Cardiac fibroblast (primary cell): ENCODE measurements at places on chromosomes 13 and 19.
A peak's percentile ranks its signal among the peaks of the same experiment; 100 is the strongest.

- DNase-seq = no peak
Measured at GRCh38 chr13:100848304-100848703, 173.7 kb upstream of the TMTC4 start.

DNA sequence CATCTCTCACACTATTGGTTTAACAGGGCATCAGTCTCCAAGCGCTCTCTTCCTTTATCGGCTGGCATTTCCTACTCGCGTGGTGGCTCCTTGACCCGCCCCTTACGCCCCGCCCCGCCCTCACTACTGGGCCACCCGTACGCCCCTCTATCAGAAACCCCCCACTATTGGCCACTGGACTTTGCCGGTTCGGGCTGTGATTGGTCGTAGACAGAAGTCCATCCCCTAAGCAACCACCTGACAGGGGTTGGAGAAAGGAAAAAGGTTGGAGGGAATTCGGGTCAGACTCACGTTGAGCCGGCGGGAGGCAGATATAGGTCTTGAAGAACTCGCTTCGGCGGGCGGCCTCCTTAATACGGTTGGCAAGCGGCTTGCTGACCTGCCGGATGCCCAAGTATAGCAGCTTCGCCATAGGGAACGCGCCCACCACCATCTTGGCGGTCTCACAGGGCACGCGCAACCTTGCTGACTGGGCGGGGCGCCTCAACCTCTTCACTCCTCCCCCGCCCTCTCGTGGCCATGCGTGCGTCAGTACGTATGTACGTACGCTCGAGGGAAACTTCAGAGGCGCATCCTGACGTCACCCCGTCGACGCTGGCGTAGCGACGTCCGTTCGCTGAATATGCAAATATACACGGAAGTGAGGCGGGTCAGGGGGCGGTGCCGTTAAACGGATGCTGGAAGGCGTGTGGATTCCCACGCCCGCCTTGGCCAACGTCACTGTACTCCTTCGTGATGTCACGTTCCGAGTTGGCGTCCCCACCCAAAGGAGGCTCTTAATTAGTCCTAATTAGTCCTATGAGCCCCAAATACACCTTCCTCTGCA, at the start of gene OPA3:
Gene OPA3, minus strand, starts transcription at position 471 of the 826 bp plus-strand sequence. Its CDS starts 38 bp downstream, at position 433.
- peak; percentile 100 for DNase-seq

GRCh38 chr19:1576242-1577089, 8.3 kb upstream of the MEX3D start:
- no peak for DNase-seq

GRCh38 chr13:22938576-22938975, 242.2 kb upstream of the SGCG start:
- DNase-seq = no peak

- DNase-seq = no peak
Measured at GRCh38 chr19:48779636-48780035, 24.3 kb downstream of the FGF21 start.

- DNase-seq = no peak
Measured at GRCh38 chr13:95354680-95355487, 53.6 kb upstream of the ABCC4 start.

DNA sequence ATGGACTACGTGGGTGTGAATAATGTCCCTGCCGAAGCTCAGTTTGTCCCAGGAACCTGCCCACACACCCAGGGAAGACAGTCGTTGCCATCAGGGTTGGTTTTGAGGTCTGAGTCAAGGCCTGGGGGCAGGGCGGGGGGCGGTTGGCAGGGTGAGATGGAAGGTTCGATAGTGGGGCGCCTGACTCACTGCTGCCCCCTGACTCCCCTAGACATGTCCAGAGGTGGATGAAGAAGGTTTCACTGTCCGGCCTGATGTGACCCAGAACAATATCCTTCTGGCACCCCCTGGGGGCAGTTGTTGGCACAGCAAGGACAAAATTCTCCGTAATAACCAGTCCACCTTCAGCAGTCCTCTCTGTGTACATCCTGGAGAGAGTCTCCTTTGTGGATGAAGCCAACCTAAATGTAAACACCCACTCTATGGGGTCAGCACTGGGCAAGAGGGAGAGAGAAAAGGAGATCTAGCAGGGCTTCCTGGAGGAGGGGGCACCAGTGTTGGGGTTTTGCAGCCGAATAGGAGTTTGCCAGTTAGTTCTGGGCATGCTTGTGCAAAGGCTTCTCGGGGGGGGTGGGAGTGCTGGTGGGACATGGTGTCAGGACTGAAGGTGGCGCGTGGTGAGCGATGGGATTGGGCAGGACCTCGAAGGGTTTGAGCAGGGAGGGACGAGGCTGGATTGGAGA, 19.6 kb upstream of the B3GNT3 start:
- peak; percentile 38 for DNase-seq

- no peak for DNase-seq
Measured at GRCh38 chr13:113267642-113268405, 29.2 kb upstream of the LAMP1 start.

DNA sequence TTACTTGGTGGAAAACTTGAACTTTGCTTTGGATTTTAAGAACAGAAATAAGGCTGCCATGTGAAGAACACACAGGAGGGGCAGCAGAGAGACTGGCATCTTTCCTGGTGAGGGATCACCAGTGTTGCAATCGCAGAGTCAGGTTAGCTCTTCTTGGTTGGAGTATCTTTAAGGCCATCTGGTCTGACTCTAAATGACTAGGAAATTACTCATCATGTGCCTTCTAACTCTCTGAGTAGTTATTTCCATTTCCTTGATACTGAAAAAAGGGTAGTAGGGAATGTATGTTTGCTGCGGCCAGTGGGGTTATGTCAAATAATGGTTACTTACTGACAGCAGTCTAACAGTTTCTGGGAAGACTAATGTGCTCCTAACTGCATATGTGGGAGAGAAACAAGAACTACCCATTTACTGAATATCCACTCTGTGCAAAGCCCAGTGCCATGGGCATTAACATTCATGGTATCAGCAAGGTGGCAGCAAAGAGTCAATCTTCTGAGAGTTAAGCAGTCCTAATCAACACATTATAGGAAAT, 122.1 kb downstream of the COG6 start:
- peak; percentile 81 for DNase-seq

DNA sequence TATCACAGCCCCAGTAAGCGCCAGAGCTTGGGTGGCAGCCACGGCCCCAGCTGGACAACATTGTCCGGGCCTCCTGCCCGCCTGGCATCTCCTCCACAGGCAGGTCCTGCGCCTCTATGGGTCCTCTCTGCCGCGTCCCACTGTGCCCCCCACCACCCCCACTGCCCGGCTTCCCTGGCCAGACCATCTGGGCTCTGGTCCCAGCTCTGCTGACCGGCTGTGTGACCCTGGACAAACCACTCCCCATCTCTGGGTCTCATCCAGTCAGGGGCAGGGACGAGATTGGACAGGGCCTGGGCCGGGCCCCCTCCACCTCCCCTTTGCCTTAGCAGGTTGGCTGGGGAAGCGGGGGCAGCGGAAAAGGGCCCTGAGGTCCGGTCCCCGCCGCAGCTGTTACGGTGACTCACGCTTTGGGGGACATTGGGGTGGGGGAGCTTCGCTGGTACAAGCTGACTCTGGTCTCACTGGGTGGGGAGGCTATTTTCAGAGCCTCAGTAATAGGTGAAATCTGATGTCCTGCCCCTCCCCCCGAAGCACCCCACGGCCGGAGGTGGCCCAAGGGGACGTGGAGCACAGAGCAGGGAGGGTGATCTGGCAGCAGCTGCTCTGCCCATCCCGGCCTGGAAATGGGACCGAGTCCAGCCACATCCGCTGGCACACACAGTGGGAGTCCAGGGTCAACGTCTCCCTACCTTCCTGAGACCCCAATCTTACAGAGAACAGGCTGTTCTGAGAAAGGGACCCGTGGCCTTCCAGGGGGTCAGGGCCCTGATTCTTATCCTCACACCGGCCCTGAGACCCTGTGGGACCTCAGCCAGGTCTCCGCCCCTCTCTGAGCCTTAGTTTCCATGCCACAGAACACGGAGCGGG, 9.1 kb downstream of the NFIC start:
- peak; percentile 87 for DNase-seq

- no peak for DNase-seq
Measured at GRCh38 chr13:27047081-27047480, 124.5 kb downstream of the USP12 start.

DNA sequence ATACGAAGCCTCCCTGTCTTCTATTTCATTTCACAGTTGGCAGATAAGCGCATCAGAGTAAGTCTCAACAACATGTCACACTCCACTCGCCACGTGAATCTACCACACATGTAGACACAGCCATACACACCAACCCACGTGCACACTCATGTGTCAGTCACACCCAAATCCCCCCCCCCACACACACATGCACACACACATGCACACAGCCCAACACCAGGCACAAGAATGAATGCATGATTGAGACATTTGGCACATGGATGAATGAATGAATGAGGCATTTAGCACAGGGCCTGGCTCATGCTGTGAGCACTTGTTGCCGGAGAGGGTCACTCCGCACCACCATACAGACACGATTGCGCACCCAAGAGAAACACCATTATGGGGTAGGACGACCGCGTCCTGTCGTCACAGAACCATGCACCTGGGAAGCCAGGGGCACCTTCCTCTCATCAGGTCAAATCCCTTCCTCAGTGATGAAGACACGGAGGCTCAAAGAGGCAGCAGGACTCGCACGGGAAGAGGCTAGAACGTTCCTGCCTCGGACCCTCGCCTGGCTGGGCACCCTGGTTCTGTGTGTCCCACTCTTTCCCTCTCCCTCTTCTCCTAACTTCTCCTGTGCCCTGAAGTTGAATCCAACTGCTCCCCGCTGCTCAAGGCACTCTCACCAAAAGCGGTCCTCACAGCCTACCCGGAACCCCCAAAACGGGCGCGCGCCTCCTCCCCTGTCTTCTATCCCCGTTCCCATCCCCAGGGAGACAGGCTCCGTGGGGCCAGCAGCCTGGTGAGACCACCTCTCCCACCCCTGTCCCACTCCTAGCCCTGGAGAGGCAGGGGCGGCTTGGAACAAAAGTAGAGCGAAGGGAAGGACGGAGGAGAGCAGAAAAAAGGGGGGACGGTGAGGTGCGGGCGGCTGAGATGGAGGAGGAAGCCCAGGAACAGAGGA, 1.3 kb downstream of the MEIS3 start:
- peak; percentile 21 for DNase-seq

GRCh38 chr19:55275851-55276719, 3.8 kb downstream of the HSPBP1 start:
- no peak for DNase-seq

- no peak for DNase-seq
Measured at GRCh38 chr19:1224047-1224825, 13.6 kb downstream of the CBARP start.

DNA sequence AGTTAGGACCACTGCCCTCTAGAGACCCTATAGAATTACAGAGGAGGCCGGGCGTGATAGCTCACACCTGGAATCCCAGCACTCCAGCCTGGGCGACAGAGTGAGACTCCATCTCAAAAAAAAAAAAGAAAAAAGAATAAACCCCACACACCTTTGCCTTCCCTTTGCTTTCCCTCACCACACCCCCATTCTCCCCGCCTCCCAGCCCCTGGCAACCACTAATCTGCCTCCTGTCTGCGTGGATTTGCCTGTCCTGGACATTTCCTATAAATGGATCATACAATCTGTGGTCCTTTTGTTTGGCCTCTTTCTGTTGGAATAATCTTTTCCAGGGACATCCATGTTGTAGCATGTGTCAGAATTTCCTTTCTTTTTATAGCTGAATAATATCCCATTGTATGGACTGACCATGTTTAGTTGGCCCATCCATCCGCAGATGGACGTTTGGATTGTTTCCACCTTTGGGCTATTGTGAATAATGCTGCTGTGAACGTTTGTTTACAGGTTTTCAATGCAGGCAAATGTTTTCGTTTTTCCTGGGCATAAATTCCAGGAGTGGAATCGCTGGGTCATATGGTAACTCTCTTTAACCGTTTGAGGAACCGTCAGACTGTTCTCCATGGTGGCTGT, 15.3 kb downstream of the NACC1 start:
- no peak for DNase-seq

DNA sequence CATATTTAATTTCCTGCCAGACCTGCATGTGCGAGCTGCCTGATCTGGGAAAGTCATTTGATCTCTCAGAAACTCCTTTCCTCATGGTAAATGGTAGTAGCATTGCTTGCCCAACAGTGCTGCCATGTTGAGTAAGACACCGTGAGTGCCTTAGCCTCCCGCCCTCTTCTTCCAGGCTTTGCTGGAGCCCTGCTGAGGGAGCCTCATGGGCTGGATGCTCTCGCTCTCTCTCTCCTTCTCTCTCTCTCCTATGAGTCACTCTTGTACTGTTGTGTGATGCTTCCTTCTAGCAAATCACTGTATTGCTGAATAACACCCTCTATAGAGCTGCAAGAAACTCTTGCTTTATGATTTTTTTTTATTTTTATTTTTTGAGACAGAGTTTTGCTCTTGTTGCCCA, 365.5 kb downstream of the UQCRFS1 start:
- DNase-seq = no peak

- no peak for DNase-seq
Measured at GRCh38 chr13:99870541-99870940, 101.0 kb downstream of the ZIC5 start.

- peak; percentile 93 for DNase-seq
Measured at GRCh38 chr13:33639158-33639557, 178.8 kb upstream of the RFC3 start.

GRCh38 chr19:38384209-38385027, 3.4 kb downstream of the GGN start:
- DNase-seq = peak; percentile 39

DNA sequence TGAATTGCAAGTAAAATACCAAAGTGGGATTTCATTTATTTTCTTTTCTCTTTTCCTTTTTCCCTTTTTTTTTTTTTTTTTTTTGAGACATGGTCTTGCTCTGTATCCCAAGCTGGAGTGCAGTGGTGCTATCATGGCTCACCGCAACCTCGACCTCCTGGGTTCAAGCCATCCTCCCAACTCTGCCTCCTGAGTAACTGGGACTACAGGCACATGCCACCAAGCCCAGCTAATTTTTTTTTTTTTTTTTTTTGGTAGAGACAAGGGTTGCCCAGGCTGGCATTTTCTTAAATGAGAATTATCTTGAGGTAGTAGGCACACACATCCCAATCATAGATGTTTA, 68.5 kb upstream of the GPR183 start:
- no peak for DNase-seq

- DNase-seq = peak; percentile 65
Measured at GRCh38 chr13:39051157-39051556, 12.9 kb downstream of the NHLRC3 start.

DNA sequence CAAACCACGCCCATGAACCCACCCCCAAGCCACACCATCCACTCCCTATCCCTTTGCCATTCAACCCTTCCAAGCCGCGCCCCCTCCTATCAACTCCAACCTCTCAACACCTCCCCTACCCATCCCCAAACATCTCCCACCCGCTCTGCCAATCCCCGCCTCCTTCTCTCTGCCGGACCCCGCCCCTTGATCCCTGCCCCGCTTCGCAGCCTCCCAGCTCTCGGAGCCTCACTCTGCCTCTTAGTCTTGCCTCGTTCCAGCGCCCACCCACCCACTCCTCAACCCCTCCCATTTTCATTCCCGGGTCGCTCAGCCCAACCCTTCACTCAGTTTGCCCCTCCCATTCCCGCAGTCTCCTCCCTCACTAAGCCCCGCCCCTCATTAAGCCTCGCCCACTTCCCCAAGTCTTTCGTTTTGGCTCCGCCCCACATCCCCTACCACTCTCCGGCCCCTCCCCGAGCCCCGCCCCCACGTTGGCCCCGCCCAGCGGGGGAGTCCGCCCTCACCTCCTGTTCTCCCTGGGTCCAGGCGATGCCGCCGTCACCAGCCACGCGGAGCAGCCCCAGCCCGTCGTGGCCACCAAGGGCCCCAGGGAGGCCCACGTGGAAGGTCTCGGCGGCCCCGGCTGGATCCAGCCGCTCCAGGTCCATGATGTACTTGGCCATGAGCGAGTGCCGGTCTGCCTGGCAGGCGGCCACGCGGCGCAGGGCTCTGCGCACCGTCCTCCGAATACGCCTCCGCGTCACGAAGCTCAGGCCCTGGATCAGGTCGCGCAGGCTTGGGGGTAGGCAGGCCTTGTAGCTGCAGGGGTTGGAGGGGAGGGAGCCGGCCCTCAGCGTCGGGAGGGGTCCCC, 5.7 kb downstream of the JAK3 start:
- peak; percentile 86 for DNase-seq
